ENCODE measurements at places on chromosomes 6 and 20.

- no peak for DNase-seq
Measured at GRCh38 chr6:134187751-134188150, 130.2 kb downstream of the SGK1 start.

- no peak for DNase-seq
Measured at GRCh38 chr20:47815866-47816265, 30.6 kb upstream of the SULF2 start.

DNA sequence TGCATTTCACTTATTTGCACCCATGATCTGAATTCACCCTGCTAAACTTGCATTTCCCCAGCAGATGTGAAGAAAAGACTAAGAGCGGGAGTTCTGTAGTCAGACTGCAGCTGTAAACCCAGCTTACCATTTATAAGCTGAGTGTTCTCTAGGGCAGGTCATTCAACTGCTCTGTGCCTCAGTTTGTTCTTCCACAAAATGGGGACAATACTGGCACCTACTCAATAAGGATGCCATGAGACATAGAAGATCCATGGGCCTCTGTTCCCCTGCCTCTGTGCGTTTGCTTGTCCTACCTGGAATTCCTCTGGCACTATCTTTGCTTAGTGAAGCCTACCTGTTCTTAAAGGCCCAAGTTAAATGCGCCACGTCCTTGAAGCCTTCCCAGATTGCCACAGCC, 12.2 kb upstream of the MDFI start:
- DNase-seq: no peak

GRCh38 chr20:45117581-45117980, 2.6 kb upstream of the WFDC5 start:
- DNase-seq: no peak

DNA sequence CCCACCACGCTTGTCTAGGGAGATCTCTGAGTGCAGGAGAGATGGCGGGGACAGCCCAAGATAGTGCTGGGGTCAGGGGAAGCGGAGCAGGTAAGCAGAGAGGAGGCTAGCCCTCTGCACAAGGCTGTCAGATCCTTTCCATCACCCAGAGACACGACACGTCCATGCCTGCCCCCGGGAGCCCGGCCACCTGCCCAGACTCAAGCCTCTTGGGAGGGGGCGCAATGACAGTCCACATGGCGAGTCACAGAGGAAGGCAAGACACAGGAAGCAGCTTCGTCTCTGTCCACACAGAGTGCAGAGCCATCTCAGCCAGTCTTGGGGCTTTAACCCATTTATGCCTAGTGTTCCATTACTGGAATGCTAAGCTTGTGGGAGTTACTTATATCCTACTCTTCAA, 78.4 kb downstream of the PREX1 start:
- no peak for DNase-seq

DNA sequence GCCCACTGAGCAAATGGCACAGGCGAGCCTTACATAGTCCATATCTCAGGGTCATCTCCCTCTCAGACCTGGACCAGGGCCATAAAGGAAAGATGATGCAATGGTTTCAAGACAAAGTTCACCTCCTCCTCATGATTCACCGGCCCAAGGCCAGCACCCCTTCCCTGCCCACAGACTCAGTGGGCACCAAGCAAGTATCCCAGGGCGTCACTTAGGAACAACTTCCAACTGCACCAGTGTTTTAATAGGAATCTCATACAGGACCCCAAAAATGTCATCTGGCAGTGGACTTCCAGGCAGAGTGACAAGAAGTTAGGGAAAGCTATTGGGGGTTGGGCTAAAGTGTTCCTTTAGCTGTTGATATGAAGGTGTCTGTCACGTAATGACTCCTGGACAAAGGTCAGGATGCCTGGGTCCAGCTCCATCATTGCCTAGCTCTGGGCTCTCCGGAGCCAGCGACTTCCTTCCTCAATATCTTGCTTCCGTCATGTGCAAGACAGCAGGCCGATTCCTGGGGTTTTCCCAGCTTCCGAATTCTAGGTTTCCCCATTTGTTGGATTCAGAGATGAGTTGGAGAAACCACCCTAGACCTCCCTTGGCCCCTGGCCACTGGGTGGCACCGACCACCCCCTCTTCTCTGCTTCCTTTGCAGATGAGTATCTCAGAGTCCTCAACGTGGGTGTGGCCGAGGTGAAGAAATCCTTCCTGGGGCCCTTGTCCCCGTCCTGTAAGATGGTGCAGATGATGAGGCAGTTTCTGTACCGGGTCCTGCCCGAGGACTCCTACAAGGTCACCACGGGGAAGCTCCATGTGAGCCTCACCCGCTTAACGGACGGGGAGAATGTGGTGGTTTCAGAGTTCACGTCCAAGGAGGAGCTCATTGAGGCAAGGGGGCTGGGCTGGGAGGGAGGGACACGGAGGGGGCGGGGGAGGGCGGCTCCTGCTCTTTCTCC, 21.1 kb downstream of the PNPLA1 start:
- DNase-seq: no peak

GRCh38 chr6:43963877-43964658, 163.2 kb downstream of the MRPL14 start:
- no peak for DNase-seq

DNA sequence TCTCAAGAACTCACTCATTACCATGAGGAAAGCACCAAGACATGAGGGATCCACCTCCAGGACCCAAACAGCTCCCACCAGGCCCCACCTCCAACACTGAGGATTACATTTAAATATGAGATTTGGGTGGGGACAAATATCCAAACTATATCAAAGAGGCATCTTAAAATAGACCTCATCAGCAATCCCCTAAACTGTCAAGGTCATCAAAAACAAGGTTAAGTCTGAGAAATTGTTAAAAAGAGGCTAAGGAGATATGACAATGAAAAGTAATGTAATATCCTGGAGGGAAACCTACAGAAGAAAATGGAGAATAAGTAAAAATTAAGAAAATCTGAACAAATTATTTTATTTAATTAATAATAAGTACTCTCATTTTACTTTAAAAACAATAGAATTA, 922.3 kb downstream of the HACE1 start:
- DNase-seq: no peak

DNA sequence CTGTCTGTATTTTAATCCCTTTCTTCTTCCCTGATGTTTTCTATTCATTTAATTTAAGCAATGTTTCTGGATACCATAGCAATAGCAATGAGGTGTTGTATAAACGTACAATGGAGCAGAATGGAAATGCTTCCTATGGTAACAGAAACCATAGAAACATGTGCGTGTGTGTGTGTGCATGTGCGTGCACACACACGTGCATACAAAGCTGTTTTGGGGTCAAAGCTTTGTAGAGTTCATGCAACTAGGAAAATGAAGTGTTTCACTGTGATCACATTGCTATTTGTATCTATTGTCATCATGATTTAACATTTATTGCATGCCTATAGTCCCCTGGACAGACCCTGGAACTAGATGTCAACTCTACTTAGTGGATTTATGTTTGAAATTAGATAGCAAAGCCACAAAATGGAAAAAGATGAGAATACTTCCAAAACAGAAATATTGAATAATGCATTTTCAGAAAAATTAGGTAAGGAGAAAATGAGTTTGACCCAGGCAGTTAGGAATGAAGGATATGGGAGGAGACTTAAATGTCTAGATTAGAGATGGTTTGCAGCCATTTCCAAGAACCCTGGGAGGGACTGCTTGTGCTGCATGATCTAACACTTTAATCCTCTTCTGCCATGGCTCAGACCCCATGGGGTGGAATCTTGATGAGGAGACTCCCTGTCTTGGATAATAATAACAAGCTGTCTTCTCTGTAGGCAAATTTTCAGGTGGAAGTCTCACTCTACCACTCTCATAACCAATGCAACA, 124.4 kb downstream of the TRMT11 start:
- DNase-seq: no peak

GRCh38 chr20:49685161-49685601, 28.5 kb downstream of the B4GALT5 start:
- no peak for DNase-seq

DNA sequence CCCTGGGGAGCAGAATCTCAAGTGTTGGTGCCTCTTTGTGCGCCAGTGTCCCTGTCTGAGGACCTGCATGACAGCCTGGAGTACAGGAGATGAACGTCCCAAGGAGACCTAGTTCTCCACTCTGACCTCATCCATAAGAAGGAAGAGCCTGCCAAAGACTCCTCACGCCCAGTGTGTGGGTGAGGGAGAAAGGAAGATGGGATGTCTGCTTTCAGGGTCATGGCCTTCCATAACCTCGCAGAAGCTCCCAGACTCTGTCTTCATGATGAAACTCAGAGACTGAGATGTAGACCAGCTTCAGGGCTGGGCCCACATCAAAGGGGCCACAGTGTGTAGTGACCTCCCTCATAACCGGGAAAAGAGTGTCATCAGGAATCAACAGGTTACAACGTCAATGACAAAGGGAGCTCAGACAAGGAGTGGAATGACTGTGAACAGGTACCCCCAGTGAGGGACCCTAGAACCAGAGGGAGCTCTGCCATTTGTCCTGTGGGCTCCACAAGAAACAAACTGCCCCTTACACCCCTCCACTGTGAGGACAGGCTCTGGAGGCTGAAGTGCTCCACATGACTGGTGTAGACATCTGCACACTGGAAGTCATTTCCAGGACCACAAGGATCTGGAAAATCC, 8.1 kb downstream of the HLA-DQB1 start:
- no peak for DNase-seq

GRCh38 chr6:109351231-109352130, 30.8 kb downstream of the CD164 start:
- no peak for DNase-seq

- no peak for DNase-seq
Measured at GRCh38 chr6:148840256-148840655, 93.4 kb downstream of the UST start.

- no peak for DNase-seq
Measured at GRCh38 chr20:50455656-50456451, 54.3 kb upstream of the PTPN1 start.

GRCh38 chr6:148186916-148187315, 155.7 kb upstream of the SASH1 start:
- no peak for DNase-seq
